ENCODE measurements at places on chromosomes 16 and 17.

- DNase-seq: no peak
These were observed 728.3 kb upstream of the CDH8 start for GRCh38 chr16:62764572-62764971.

GRCh38 chr16:53404959-53405358 is 29.3 kb upstream of the RBL2 start:
- DNase-seq: no peak

- no peak for DNase-seq
These were observed 459.8 kb downstream of the PMP22 start for GRCh38 chr17:14805348-14805747.

GRCh38 chr16:87457709-87458423 is 35.0 kb downstream of the ZCCHC14 start:
- DNase-seq: no peak

- no peak for DNase-seq
These were observed 5.9 kb upstream of the CDIP1 start for GRCh38 chr16:4544473-4544872.

DNA sequence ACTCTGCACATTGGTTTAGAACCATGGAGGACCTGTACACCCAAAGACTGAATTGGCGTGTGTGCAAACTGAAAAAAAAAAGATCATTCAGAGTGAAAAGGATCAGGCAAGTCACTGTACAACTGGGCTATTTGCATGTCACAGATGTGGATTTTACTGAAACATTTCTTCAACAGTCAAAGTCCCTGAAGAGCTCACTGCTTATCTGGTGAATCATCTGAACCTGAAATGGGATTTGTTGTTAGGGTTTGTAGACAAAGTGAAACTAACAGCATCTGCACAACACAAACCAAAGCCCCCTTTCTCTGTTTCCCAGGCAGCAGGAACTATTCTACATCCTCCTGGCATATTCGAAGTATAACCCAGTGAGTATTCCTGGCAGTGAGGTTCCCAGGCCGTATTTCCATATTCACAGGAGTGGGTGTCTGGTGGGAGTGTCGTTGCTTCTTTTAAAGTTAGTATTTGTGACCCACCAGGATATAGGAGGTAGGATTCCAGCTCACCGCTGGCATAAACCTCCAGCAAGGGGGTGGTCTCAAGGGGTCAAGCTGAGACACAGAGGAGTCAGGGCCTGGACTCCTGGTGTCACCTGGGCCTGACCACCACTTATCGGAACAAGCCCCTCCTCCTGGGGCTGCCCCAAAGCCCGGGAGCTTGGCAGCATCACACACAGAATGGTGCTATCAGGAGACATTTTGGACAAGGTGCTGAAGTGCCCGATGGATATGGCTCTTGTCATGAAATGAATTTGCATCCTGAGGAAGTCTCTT is 80.9 kb downstream of the GOSR1 start:
- DNase-seq: no peak

DNA sequence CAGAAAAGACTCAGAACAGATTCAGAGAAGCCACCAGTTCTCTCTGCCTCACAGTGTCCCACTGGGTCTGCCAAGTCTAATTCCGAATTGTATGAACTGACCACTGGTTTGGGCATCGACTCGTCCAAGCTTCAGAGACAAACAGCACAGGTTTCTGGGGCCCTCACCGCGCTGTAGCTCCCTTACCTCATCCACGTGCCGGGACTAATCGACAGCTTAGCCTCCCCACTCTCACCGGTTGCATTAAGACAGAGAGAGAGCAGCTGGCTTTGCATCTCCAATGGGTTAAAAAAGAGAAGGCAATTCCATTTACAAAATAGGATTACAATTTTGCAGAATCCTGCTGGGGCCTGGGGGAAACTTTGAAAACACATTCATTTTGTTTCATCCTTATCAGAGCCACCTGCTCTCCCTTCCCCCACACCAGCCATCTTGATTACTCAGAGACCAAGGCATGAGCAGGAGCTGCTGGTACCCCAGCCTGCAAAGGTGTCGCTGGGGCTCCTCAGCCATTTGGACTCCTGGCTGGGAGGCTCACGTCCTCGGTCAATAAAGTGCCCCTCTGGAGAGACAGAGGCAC is 95.3 kb upstream of the RPL38 start:
- no peak for DNase-seq

GRCh38 chr16:8739151-8739550 is 58.3 kb downstream of the TMEM186 start:
- no peak for DNase-seq

GRCh38 chr17:45852535-45853297 is 8.0 kb downstream of the SPPL2C start:
- peak; percentile 23 for DNase-seq

- no peak for DNase-seq
These were observed 138.4 kb downstream of the PHKB start for GRCh38 chr16:47599512-47599911.

- no peak for DNase-seq
These were observed 22.0 kb downstream of the KPNA2 start for GRCh38 chr17:68057531-68057952.

DNA sequence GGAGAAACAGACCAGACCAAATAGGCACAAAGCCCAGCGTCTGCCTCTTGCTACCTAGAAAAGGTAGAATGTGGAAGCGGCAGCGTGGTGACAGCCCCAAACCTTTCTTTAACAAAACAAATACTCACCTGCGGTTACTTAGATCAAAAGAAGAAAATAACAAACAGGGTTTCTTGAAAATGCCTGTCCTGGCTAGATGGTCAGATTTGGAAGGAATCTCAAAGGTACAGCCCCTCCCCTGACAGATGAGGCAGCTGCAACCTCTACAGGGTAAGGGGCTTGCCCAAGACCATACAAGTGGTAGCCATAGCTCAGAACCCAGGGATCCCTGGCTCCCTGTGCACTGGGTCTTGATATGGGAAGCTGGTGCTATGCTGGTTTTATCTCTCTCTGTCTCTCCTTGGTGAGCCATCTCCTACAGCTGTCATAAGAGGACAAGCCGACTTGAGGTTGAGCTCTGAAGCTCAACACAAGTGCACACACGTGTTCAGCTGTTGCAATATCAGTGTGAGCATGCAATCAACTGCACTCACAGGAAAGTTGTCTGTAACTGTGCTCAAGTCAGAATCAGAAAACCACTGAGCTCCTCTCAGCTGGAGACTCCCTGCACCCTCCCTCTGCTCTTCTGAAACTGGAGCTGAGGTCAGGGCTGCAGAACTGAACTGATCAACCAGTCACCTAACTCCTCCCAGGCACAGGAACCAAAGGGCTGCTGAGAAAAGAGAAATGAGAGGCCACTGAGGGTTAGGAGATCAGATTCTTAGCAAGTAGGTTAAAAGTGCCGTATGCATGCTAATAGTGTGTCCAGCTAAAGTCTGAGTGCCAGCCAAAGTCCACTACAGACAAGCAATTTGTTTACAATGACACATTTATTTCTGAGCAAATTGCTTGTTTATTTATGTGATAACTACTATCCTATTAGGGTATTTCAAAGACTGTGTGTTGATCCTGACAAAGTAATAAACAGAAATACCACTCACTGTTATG is 6.1 kb upstream of the RNF157 start:
- DNase-seq: no peak

DNA sequence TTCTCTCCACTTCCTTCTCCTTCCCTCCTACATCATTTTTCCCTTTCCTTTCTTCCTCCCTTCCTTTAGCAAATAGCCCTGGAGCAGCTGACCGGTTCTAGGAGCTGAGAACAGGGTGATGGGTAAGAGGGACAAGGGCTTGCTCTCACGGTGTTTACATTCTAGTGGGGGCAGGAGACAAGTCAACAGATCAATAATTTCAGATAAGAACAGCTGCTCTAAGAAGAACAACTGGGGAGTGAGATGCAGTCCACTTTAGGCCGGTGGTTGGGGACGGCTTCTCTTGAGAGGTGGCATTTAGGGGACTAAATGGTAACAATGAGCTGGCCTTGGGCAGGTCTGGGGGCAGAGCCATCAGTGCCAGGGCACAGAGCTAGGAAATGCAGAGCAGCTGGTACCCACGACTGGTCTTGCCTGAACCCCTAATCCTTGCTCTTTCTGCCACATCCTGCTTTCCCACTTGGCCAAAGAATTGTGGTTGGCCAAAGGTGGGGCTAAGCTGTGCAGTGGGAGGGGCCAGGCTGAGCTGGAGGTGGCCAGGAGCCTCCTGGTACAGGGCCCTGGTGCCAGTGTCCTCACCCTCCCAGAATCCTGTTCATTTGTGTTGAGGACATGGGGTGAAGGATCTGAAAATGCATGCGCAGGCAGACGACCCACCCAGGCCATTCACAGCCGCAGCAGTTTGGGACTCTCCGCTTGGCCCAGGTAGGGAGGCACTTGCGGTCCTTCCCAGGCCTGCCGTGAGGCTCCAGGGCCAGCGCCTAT is 17.7 kb downstream of the CBX4 start:
- DNase-seq: no peak

DNA sequence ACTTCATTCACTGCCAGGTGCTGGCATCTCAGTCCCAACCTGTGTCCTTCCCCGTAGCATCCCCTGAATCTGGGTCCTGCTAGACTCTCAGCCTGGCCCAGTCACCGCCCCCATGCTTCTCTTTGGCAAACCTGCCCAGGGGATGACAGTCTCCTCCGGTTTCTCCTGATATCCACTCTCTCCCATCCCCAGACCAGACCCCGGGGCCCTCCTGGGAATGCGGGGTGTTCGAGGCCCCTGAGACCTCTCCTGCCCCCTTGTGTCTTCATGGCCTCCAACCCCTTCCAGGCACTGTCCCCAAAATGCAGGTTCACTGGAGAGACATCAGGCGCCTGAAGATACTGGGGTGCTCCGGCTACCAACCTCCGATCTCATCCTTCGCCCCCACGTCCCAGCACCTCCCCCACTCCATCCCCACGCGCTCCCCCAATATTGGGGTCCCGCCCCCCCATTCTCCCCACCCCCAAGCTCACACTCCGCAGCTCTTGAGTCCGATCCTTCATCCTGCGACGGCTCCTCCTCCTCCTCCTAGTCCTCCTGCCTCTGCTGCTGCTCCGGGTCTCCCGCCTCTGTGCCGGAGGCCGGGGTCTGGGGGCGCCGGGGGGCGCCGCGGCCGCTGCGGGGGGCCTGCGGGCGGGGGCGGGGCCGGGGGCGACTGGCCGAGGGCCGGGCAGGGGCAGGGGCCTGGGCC is 399 bp downstream of the STX1B start:
- DNase-seq: no peak

- DNase-seq: no peak
These were observed 54.3 kb upstream of the CDC42EP4 start for GRCh38 chr17:73365906-73366623.

GRCh38 chr16:57720142-57720575 is 15.4 kb upstream of the KATNB1 start:
- DNase-seq: no peak

- no peak for DNase-seq
These were observed 13.0 kb upstream of the RAB5C start for GRCh38 chr17:42167807-42168206.

- no peak for DNase-seq
These were observed 67.2 kb upstream of the AXIN2 start for GRCh38 chr17:65628644-65629036.

- no peak for DNase-seq
These were observed 1.6 kb downstream of the CA4 start for GRCh38 chr17:60151355-60151754.

All from DMS 273 treated with DMSO at 0.1 percent for 48 hours (cell line).